ENCODE measurements at places on chromosomes 6 and 20.

- no peak for DNase-seq
These were observed 37.0 kb downstream of the PRDM1 start for GRCh38 chr6:106122938-106123656.

DNA sequence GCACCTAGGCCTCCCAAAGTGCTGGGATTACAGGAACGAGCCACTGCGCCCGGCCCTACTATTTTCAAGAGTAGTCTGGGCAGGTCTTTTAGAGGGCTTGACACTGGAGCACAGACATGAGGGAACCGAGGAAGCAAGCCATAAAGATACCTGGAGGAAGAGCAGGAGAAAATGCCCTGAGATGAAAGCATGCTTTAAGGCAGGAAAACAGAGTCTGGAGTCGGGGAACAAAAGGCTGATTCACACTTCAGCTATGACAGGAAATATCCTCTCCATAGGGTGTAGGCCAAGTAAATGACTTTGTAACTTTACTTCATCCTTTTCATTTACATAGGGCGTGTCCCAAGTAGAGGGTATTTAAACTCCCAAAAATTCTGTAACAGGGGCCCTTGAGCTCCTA is 4.3 kb upstream of the SERINC3 start:
- DNase-seq = no peak

DNA sequence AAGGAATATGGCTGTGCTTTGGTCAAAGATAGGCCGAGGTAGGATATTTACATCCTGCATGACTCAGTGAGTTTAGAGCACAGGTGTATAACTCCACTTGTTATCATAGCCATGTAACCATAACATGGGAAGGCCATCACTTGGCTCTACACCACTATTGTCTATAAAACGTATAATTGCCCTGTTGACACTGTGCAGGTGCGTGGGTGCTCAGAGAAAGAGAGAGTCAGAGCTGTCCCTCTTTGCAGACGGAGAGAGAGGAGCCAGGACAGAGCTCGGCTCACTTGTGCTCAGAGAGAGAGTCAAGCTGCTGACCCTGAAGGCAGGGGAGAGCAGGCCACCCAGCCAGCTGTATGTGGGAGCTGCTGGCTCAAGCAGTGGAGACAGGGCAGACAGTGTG is 46.0 kb downstream of the OR2B6 start:
- no peak for DNase-seq

GRCh38 chr6:167399599-167399998 is 74.7 kb downstream of the TTLL2 start:
- DNase-seq = no peak

DNA sequence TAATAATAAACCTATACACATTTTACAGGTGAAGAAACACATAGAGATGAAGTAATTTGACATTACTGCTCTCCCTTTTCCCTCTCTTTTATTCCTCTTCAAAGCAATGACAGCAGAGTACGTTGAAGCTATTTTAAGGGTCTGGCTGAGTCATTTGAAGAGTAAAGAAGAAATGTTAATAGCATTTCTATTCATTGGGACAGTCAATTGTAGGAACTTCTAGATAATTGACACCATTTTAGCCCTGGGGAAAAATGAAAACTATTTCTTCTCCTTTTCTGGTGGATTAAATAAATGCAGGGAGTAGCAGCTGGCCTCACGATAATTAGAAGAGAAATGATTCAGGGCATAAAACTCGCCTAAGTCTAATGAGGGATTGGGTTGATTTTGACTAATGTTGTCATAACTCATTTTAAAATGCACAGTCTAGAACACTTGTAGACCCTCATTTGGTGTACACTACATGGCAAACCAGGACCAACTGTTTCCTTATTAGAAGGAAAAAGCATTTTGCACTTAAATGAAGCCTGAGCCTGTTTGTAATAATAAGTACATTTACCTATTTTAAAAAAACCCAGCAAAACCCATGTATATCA is 48.1 kb downstream of the RIPOR2 start:
- DNase-seq = no peak

GRCh38 chr20:40472905-40473304 is 216.1 kb downstream of the MAFB start:
- no peak for DNase-seq

GRCh38 chr6:29965563-29965872 is 23.2 kb downstream of the HLA-A start:
- DNase-seq = no peak

DNA sequence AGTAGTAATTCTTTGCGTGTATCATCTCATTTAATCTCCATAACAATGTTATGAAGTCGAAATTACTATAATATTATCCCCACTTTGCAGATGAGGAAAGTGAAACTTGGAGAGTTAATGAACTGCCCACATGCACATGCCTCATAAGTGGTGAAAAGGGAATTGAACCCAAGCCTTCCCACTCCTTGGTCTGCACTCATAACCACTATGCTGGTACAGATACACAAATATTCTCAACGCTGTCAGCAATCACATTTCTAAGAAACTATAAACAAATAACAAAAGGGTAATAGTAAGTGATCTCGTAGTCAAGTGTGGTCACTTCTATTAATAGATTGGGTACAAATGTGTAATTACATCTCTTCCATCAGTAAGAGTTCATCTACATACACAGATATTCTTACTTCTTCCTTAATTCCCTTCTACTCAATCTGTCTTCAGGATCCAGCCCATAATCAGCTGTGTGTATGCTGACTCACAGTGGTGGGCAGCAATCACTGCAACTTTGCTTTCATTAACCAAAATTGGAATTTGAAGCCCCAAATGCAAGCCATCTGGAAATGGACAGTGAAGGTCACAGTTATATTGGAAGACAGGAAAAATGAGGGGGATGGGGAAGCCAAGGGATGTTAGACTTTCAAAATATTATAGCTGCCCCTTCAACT is 6.6 kb downstream of the PRSS35 start:
- no peak for DNase-seq
